ENCODE measurements at places on chromosomes 16 and 17.
A peak's percentile ranks its signal among the peaks of the same experiment; 100 is the strongest.

DNA sequence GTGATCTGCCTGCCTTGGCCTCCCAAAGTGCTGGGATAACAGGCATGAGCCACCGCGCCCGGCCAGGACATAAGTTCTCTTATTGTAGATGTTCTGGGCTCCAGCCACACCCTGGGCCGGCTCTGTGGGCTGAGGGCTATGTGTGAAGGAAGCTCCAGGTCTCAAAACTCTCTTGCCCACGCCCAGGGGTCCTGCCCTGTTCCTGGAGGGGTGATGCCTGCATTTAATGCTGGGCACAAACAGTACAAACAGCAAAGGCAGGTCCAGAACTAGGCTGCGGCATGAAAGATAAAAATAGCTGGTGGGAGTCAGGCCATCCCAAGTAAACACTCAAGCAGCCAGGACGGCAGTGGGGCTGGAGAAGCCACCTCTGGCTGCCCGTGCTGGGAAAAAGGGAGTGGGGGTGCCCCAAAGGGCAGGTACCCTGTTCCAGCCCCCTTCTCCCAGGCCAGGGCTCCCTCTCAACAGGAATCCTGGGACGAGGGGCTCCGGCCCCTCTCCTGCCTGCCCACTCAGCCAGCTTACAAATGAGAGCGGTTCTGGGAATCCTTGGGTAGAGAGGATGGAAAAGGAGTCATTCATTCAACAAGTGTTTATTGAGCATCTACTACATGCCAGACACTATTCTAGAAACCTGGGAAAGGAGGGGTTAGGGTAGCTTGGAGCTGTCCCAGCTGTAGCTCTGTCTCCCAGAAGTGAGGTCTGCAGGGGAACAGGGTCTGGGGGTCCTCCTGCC is 4.6 kb downstream of the TRIM47 start:
- DNase-seq: no peak

DNA sequence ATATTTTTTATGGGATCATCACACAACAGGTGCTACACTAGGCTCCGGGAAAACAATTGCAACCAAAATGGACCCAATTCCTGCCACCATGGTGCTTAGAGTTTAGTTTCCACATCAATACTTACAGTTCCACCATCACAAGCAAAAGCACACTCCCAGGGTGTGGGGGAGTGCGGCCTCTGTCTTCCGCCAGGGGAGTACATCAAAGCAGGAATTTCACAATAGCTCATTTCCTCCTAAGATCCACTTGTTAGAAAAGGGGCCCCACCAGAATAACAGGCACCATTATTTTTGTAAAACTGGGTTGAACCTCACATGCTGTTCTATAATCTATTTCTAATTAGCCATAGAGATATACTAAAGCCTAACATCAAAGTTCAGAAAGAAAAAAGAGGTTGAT is 44.3 kb upstream of the PSMD7 start:
- DNase-seq: no peak

- DNase-seq: no peak
These were observed 101.2 kb downstream of the YPEL2 start for GRCh38 chr17:59432657-59433056.

- DNase-seq: peak; percentile 93
These were observed at the start of gene CCR7 for GRCh38 chr17:40564883-40565768. TSS of gene CCR7 (minus strand) at chr17:40565472. CDS start at chr17:40565409, 63 bp downstream.

- no peak for DNase-seq
These were observed 13.1 kb upstream of the LPCAT2 start for GRCh38 chr16:55495616-55496289.

DNA sequence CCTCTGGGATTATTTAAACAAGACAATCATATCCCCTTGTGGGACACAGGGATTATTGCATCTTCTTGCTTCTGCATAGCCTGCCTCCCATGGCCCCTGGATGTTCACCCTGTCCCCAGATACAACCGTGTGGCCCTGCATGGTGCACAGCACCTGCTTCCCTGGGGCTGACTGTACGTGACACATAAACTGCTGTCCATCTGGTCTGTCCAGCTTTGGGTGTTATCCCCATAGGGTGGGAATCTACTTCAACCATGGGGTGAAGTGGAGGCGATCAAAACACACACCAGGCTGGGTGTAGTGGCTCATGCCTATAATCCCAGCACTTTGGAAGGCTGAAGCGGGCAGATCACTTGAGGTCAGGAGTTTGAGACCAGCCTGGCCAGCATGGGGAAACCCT is 138.8 kb downstream of the XYLT1 start:
- DNase-seq: no peak

DNA sequence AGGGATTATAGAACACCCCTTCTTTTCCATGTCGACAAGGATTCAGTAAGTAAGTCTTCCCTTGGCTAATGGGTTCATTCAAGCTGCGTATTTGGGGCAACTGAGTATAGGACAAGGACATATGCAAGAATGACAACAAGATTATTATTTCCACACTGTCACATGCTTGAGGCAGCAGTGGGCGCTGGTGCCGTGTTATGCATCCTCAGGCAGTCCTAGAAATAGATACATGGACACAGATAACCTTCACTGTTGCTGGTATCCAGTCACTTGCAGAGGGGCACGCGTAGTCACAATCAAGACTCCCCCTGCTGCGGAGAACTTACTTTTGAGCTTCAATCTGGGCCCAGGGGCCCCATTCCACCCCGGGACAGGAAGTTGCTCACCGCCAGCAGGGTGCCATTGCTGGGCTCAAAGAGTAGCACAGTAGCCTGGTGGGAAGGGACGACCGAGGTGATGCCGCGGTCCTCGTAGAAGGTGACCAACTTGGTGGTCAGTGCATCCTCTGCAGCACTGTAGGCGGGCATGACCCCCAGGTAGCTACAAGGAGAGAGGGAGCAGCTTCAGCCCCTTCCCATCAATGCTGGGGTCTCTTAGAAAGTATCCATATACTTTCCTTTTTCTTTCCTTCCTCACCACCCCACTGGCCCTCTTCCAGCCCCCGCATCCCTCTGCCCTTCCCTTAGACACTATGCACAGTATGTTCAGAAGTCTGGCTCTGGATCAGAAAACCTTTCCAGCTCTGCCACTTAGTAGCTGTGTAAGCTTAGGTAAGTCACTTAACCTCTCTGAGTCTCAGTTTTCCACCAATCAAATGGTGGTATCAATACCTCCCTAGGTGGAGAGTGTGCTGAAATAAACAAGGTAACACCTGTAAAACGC is 804 bp downstream of the CRYM start:
- DNase-seq: no peak

DNA sequence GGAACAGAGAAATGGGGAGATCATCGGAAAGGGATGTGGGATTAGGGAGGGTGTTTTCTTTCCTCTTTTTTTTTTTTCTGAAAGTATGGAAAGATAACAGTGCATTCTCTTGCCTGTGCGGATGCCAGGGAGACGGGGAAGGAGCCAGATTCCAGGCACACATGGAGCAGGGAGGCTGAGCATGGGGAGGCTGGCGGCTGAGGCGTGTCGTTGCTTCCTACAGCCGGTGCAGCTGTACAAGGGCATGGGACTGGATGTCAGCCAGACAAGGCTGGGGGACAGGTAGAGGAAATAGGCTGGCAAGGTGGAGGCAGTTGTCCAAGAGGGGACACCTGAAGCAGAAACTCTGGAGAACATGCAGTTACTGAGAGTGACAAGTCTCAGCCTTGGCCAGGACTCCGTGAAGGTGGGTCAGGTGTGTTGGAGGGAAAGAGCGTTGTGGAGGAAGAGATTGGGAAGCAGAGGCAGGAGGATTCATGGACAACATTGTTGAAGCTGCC is 16.6 kb upstream of the ADORA2B start:
- no peak for DNase-seq

DNA sequence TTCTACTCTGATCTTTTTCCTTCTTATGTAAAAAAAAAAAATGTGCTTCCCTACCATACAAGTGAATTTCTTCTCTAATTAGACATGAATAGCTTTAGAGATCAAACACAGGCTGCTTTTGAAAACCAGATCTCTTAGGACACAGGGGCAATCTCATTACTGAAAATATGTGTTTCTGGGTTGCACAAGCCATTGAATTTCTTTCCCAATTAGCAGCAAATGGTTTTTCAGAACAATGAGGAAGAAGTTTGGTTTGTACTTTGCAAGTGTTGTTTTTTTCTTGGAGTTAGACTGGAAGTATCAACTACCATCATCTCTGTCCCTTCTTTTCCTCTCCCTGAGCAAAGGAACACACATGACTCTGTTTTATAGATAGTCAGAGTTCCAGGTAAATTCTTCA is 5.6 kb upstream of the ANKS4B start:
- DNase-seq: no peak

DNA sequence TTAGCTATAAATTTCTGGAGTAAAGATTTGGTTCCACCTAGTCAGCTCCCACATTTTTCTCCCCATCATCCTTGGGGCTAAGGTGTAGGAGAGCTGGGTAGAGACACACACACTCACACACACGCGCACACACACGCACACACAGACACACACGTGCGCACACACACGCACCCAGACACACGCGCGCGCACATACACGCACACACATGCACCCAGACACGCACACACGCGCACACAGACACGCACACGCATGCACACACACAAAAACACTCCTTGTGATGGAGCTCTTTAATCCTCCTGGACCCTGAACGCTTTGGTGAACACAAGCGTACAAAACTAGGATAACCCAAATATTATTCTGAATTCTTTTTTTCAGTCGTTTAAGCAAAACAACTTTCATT is 253.6 kb downstream of the C16orf95 start:
- no peak for DNase-seq

DNA sequence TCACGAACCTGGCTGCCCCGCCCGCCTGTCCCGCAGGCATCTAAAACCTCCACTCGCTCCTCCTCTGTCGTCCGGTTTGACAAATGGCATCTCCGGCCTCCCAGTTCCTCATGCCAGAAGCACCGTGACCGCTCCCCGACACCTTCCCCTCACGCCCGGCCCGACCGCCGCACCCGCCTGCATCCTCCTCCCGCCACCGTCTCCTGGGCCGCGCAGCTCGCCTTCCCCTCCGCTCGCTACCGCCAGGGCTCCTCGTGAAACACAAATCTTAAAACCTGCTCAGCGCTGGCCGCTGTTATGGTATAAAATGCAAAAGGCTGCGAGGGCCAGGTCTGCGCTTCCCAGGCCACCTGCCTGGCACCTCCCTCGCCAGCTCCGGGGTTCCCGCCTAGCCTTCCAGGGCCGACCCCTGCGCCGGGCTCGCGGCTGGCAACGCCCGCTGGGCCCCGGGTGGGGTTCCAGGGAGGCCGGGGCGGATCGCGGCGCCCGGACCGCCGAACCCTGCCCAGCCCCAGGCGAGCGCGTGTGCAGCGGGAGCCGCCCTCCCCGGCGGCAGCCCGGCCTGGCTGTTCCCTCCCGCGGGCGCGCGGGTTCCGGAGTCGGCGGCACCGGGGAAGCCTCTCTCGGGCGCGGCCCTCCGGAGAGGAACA is 488 bp downstream of the SPSB3 start:
- peak; percentile 22 for DNase-seq

DNA sequence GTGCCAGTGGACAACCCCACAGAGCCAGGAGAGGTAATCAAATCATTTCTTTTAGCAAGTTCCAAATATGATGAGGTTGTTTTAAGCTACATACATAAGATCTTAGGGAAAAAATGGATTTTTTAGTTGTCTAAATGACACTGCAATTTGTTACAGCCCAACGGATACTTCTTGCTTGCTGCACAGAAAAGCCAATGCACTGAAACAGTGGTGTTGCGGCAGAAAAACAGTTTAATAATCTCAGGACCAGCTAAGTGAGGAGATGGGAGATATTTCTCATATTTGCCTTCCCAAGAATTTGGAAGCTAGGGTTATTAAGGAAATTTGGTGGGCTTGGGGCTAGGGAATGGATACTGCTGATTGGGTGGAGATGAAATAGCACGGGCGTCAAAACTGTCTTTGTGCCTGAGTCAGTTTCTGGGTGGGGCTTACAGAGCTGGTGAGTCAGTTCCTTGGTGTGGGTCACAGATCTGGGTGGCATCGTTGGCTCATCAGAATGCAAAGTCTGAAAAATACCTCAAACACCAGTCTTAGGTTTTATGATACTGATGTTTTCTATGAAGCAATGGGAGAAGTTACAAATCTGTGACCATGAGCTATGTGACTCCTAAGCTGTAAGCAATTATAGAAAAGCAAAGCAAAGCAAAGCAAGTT is 255.4 kb downstream of the IRX3 start:
- DNase-seq: no peak

DNA sequence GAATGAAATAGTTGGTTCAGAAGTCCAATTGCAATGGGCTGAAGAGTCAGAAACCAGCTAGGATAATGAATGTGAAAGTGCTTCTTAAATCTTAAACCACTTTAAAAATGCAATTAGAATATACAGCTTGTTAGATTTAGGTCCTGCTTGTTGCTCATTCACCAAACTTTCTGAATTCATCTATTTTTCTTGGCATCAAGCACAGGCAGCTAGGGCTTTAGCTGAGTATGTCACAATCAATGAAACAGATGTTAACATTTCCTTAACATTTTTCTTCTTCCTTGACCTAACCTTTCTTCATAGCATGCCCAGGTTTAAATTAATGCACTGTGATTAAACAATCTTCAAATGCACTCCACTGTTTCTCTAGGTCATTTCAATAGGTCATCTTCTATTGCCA is 14.4 kb downstream of the KIF2B start:
- DNase-seq: no peak

GRCh38 chr16:56314244-56314850 is 111.0 kb downstream of the AMFR start:
- no peak for DNase-seq

DNA sequence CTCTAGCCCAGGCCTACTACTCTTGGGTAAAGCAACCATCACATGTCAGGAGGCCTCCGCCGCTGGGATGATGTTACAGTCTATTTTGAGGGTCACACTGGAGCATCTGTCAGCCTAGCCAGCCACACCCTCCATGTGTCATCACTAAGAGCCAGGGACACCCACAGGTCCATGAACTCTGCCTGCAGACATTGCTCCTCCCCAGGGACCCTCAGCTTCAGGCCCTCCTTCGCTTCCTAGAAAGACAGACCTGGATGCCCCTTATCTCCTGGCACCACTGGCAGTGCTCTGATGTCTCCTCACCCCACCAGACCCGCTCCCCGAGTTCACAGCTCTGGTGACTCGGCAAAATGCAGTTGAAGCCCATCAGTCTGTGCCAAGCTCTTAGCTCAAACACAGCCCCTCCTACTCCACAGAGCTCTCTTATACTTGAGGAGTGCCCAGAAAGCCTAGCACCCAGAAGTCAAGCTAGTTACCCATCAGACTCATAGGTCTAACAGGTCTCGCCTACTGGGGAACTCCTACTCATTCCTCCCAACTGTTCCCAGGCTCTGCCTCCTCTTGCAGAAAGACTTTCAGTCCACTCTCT is 5.9 kb downstream of the RANBP10 start:
- DNase-seq: no peak

DNA sequence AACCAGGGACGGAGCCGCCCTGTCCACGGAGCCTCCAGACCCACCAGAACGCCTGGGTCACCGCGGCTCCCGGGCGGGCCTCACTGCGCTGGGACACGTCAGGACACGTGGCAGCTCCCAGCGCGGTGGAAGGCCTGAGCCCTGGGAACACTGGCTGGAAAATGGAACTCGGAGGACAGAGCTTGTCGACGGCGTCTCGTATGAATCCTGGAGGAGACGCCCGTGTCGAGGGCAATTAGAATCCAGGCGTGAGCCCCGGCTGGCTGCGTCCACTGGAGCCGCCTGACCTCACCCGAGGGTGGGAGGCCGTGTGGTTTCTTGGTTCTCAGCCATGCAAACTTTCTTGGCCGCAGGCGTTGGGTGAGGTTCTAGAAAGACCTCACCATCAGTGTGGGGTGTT is 173.9 kb downstream of the LAT start:
- DNase-seq: no peak

Measured in CD4-positive, alpha-beta T cell treated with Interleukin-2 at 100 ng/mL for 4 hours (primary cell).